ENCODE measurements at places on chromosomes 11 and 22.

DNA sequence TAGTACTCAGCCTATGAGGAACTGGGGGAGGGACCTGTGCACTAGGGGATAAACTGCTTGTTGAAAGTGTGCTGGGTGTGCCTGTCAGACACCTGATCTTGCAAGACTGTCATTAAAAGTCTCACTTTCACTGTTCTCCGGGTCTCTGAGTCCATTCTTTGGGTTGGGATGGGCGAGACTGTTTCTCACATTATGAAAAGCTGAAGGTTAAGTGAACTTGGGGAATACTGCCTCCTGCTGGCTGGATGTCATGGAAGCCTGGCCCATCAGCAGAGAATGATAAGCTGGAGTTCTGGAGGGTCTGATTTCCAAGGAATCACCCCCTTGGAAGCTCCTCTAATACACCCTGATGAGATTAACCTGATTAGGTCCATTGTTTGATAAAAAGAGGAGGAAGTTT, 9.0 kb upstream of the VPREB1 start:
- DNase-seq: peak; percentile 17

- no peak for DNase-seq
These were observed 12.9 kb upstream of the EHD1 start for GRCh38 chr11:64891215-64891848.

- no peak for DNase-seq
These were observed 2.1 kb upstream of the CCDC81 start for GRCh38 chr11:86372586-86372985.

DNA sequence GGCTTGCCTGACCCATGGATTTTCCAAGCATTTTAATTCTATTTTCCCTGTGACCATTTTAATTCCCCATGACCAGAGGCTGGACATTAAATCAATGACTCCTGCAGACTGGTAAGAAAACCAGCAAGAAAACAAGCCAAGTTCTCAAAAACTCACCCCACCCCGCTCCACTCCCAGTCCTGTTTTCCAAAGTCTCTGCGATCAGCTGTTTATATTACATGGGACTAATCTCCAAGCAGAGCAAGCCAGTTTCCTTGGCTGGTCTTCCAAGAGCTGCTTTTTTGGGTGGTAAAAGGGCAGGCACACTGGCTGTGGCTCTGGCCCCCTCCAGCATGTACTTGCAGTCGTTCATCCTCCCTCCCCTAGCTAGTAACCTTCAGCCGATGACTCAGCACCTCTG, 97.9 kb downstream of the RRAS2 start:
- DNase-seq: no peak

GRCh38 chr22:36331912-36332622, 55.7 kb downstream of the MYH9 start:
- no peak for DNase-seq
